ENCODE measurements at places on chromosomes 13 and 19.
A peak's percentile ranks its signal among the peaks of the same experiment; 100 is the strongest.

DNA sequence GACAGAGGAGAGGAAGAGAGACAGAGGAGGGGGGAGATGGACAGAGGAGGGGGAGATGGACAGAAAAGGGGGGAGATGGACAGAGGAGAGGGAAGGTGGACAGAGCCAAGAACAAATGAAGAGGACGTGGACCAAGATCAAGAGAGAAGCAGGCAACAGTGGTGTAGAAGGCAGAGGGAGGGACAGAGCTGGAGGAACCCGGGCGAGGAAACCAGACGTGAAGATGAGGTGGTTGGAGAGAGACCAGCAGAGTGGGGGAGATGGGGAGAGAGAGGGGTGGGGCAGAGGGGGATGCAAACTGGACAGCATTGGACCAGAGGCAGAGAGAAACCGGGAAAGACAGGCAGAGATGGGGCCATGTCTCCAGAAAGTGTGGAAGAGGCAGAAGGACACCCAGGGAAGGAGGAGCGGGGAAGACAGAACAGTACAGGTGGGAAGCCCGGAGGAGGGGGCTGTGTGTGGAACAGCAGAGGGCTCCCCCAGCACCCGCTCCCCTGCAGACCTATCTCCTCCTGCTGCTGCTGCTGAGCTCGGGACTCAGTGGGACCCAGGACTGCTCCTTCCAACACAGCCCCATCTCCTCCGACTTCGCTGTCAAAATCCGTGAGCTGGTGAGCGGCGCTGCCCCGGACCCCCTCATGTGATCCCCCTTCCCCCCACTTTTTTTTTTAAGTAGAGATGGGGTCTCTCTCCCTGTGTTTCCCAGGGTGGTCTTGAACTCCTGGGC is 1.3 kb downstream of the FLT3LG start:
- DNase-seq, result peak; percentile 33

DNA sequence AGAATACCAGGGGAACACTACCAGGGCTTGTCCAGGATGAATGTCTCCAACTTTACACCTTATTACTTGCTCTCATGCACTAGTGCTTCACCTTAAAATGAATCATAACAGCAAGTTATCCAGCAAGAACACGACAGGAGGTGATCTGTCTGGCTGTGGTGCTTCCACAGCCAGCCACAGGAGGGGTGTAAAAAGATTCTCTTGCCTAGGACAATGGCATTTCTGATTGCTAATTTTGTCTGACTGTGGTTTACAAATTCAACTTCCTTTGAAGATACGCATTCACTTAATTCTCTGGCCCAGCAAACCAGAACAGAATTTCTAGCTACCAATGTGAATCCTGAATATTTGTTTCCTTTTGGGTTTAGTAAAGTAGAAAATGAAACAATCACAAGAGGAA is 23.1 kb upstream of the COG3 start:
- peak; percentile 43 for DNase-seq

DNA sequence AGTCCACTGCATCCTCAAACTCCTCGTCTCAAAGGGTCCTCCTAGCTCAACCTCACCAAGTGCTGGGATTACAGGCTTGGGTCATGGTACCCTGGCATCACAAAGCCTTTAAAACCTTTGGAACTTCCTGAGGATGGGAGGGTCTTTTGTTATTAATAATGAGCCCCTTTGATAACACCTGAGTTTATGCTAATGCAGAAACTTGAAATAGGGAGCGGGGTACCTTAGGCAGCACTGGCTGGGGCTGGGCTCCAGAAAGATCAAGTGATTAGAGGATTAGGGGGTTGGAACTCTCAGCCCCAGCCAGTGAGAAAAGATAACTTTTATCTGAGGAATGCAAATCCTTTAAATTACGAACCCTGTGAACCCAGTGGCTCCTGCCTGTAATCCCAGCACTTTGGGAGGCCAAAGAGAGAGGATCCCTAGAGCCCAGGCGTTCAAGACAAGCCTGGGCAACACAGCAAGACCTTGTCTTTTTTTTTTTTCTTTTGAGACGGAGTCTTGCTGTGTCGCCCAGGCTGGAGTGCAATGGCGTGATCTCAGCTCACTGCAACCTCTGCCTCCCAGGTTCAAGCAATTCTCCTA is 9.3 kb upstream of the PSPC1 start:
- DNase-seq, result no peak

DNA sequence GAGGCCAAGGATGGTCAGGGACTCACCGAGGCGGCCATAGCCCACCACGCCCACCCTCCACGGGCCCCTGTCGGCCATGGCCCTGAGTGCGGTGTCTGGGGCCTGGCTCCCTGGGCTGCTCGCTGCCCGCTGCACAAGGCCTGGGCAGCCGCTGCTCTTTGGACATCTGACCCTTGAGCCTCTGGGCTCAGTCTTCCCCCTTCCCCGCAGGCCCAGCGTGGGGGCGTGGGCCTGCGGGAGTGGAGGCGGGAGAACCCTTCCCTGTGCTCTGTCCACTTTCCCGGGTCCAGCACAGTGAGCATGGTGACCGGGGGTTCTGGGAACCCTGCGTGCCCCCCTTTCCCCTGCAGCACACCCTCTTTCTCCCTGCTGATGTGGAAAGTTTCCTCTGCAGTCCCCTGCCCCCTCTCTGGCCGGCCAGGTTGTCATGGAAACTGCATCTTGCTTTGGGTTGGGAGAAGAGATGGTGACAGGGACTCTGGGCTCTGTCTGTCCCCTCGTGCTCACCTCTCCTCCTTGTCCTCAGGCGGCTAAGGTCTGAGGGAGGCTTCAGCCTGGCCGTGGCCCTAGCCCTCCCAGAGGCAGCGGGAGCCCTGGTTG is at the start of gene ASPDH:
TSS of gene ASPDH (minus strand) at position 168 of the 600 bp plus-strand sequence. CDS start at position 78, 90 bp downstream.
- DNase-seq, result no peak

- no peak for DNase-seq
Measured at GRCh38 chr13:33721724-33722123, 96.2 kb upstream of the RFC3 start.

- no peak for DNase-seq
Measured at GRCh38 chr19:456547-457110, 4.2 kb downstream of the SHC2 start.

GRCh38 chr13:32941368-32941767 is 74.9 kb upstream of the KL start:
- no peak for DNase-seq

DNA sequence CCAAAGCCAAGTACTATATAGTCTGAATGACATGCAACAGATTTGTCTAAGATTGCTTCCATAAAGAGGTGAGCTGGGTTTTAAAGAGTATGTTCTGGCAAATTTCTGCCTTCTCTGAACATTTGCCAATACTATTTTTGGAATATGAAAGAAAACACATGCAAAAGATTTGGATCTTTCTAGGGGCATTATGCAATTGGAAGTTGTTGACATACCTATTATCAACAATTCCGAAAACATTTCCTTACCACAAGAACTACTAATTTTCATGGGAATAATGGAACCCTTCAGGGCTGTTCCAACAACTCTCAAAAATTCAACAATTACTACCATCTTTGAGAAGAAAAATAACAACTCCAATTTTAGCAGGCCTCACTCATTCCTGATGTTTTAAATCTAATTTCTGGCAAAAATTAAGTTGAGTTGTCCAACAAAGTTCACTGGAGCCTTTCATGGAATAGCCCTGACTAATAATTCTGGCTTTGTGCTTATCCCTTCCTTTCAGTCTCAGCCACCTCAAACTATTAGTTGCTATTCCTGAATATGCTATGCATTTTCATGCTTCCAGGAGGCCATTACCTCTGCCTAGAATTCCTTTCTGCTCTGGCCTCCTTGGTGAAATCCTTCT is 250.0 kb downstream of the RGCC start:
- no peak for DNase-seq

DNA sequence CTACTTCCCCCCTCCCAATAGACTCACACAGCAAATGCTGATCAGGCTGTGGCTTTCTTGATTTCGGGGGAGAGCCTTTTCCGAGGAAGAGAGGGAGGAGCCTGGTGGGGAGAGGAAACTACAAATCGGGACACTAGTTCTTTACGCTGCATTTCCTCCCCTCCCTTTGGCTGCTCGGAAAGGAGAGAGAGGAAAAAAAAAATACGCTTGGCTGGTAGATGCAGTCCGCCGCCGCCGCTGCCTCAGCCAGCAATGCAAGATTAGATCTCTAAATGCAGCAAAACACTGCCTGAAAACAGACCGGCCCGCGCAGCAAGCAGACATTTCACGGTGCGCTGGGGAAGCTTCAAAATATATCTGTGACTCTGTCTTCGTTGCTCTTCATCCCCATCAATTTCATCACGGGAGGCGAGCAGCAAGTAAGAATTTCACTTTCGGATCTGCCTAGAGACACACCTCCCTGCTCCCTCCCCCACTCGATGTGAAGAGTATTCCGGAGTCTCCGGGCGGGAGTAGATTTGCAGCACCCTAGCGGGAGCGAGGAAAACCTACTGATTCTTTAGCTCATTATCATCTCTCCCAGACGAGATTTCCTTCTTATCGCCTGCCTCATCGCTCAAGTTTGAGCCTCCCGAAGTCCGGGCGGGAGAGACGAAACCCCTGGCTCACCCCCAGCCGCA is at the start of gene PCDH17:
TSS of gene PCDH17 (plus strand) at position 149 of the 680 bp plus-strand sequence. CDS start 803 bp downstream, outside the sequence.
- peak; percentile 34 for DNase-seq

GRCh38 chr13:58087566-58087965 is 456.0 kb downstream of the PCDH17 start:
- no peak for DNase-seq

GRCh38 chr19:16200038-16201010 is 2.6 kb downstream of the AP1M1 start:
- no peak for DNase-seq

GRCh38 chr19:8655340-8655709 is 24.9 kb downstream of the NFILZ start:
- DNase-seq, result peak; percentile 52

GRCh38 chr13:63198071-63198470 is 1782.4 kb upstream of the PCDH20 start:
- no peak for DNase-seq

DNA sequence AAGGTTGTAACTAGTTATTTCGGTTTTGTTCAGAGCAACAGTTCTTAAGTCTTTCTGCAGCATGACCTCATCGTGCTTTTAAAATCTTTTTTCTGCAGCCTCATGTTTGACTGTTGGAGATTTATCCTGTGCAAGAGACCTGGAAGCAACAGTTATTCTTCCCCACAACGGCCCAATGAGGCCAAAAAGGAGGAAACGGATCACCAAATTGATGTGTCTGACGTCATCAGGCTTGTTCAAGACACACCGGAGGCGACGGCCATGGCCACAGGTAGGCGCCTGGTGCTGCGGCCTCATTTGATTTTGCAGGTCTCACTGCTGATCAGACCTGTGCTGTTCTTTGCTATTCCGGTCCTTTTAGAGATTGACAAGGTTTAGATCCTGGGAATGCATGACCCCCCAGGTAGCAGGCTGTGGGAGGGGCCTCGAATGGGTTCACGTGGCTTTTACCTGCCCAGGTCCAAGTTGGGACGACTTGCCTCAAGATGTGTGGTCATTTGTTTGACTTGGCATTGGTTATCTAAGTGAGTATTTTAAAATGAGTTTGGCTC is 66.8 kb upstream of the MCF2L start:
- no peak for DNase-seq

DNA sequence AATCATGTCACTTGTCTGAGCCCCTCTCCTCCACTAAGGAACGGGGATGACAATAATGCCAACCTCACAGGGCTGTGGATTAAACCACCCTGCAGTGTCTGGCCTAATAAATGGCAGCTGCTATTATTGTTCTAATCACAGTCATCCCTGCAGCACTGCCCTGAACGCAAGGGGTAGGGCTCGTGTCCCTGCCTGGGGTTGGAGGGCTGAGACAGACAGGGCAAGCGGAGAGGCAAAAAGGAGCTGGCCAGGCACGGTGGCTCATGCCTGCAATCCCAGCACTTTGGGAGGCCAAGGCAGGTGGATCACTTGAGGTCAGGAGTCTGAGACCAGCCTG is 10.2 kb upstream of the KPTN start:
- no peak for DNase-seq

Measured in GM13976 (cell line).